ENCODE measurements at places on chromosomes 3 and 15. TPM values are rescaled to one million over a fixed set of nuclear protein-coding genes. Genes with fewer than 3 reads are reported as not detected.

Gene CFAP44
- polyA plus RNA-seq: 9.0 TPM

Gene ETV5
- polyA plus RNA-seq: 10.3 TPM

Gene CPNE9
- 0.07 TPM for polyA plus RNA-seq

Gene RHOV
- 0.13 TPM for polyA plus RNA-seq

Gene MCTP2
- 0.86 TPM for polyA plus RNA-seq

Gene SLC15A2
- polyA plus RNA-seq: 2.5 TPM

Gene MORC1
- polyA plus RNA-seq: not detected

Gene PDZRN3
- polyA plus RNA-seq: 102 TPM

Gene GOLGA8T
- polyA plus RNA-seq: 0.17 TPM

Gene SLC30A4
- polyA plus RNA-seq: 5.5 TPM

Gene CAV3
- polyA plus RNA-seq: not detected

Gene FURIN
- polyA plus RNA-seq: 33.7 TPM

Gene ABTB1
- 5.5 TPM for polyA plus RNA-seq

Gene CPA3
- polyA plus RNA-seq: 22.2 TPM

Gene CYB561D2
- 10.8 TPM for polyA plus RNA-seq

Gene SLC6A20
- 0.05 TPM for polyA plus RNA-seq

Gene PAQR9
- 0.07 TPM for polyA plus RNA-seq

Gene CSNK1G1
- polyA plus RNA-seq: 2.9 TPM

Gene CLDN1
- 21.5 TPM for polyA plus RNA-seq

Gene CPLX3
- not detected for polyA plus RNA-seq

Gene ZNF710
- 8.3 TPM for polyA plus RNA-seq

Gene ACSBG1
- 0.30 TPM for polyA plus RNA-seq

Gene HTR3E
- not detected for polyA plus RNA-seq

Gene AMIGO3
- polyA plus RNA-seq: 0.77 TPM

Gene ZNF80
- polyA plus RNA-seq: not detected

Gene RPL15
- 6,966 TPM for polyA plus RNA-seq

Gene ZNF621
- 12.2 TPM for polyA plus RNA-seq

Gene UPK1B
- 0.05 TPM for polyA plus RNA-seq

Gene NMB
- polyA plus RNA-seq: 2.7 TPM

Gene GOLGA6B
- not detected for polyA plus RNA-seq

Measured in ovary (tissue), 10 donors.